ENCODE measurements at places on chromosomes 5 and 9. TPM values are rescaled to one million over a fixed set of nuclear protein-coding genes. Genes with fewer than 3 reads are reported as not detected.

DNA sequence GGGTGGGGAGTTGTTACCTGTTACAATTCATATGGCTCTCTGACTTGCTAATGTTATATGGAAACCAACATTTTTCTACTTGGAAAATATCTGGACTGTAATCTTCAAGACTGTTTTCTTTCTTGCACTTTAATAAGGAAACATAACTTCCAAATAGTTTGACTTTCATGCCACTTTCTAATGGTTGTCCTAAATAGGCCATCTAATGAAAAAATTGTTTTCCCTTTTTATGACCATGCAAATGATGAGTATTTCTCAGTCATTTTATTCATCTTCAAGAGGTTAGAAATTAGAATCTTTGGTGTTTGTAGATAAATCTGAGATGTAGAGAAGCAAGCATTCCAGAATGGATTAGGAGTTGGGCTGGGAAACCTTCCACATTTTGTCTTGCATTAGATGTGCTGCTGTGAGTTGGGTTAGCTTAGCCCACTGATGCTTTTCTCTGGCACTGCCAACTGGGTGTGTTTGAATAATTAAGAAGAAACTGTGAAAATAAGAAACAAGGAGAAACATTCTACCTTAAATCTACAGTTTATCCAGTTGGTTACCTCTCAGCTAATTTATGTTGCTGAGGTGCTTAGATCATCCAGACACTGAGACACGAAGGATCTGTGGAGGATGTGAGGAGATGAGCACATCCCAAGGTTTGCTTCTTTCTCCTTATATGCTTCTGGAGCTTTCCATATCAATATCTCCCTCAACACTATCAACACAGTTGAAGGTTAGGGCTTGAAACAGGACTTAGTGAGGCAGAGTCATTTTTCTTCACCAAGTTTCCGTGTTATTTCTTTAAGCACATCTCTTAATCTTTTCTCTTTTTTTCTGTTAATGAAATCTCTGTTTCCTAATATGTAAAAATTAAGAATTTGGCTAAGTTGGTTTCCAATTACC, 2.7 kb downstream of the RASGRF2 start:
- H3K4me3 ChIP-seq, result no peak overlapping the region
- peaks cover 68% of the 10 kb centered on the region for H3K27me3 ChIP-seq
- peak; percentile 15 for DNase-seq

DNA sequence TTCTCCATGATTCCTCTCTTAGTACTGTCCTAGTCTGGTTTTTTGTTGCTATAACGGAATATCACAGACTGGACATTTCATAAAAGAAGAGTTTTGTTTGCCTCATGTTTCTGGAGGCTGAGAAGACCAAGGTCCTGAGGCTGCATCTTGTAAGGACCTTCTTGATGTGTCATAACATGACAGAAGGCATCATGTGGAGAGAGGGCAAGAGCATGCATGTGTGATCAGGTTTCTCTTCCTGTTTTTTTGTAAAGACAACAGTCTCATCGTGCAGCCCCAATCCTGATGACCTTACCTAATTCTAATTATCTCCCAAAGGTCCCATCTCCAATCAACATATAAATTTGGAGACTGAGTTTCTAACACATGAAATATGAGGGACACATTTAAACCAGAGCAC, 108.4 kb downstream of the MSX2 start:
- no peaks in the 10 kb centered on the region for H3K4me1 ChIP-seq
- DNase-seq, result no peak
- no peak overlapping the region for H3K27ac ChIP-seq
- H3K4me3 ChIP-seq, result no peak overlapping the region
- H3K27me3 ChIP-seq, result no peaks in the 10 kb centered on the region

DNA sequence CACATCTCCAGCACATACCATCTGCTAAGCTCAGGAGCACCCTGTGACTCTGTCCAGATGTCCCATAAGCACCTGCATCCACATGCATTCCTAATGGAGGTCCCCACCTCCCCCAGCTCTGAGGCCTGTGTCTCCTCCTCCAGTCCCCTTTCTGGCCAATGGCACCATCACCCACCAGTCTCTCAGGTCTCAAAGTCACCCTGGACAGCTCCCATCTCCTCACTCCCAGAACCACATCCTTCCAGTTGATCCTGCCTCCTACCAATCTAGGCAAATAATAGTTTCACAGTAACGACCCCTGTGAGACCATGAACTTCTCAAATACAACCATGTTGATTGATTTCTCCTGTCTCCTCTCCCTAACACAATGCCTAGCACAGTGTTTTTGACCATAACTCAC, 40.1 kb downstream of the GGTA1 start:
- peaks cover 21% of the 10 kb centered on the region for H3K27me3 ChIP-seq
- H3K4me3 ChIP-seq, result no peak overlapping the region
- no peak for DNase-seq
- H3K27ac ChIP-seq, result no peak overlapping the region
- H3K36me3 ChIP-seq, result no peaks in the 10 kb centered on the region
- no peaks in the 10 kb centered on the region for H3K4me1 ChIP-seq

- H3K4me3 ChIP-seq, result no peak overlapping the region
- H3K36me3 ChIP-seq, result no peaks in the 10 kb centered on the region
- DNase-seq, result peak; percentile 55
These were observed 2.3 kb downstream of the FAM221B start for GRCh38 chr9:35826071-35826701.

- no peak for DNase-seq
- peaks cover 61% of the 10 kb centered on the region for H3K4me1 ChIP-seq
- no peaks in the 10 kb centered on the region for H3K36me3 ChIP-seq
- no peaks in the 10 kb centered on the region for H3K27me3 ChIP-seq
These were observed 21.3 kb downstream of the C5orf58 start for GRCh38 chr5:170254056-170254455.

Gene NUTM2G
- total RNA-seq, result not detected

Gene HSPA9
- 259 TPM for total RNA-seq

DNA sequence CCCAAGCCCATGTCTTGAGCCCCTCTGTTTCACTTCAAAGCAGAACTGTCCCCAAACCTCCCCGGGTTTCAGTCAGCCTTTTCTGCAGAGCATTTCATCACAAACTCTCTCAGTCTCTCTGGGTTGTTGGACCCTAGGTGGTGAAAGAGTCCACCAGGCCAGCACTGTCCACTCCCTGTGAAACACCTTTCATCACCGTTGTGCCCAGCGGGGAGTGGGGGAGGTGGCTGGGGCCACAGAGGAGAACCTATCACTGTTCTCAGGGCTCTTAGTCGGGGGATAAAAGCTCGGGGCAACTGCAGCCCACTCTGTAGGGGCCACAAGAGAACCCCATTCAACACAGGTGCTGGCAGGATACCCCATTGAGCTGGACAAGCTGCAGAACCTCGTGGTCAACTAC, 5.4 kb upstream of the RABL6 start:
- DNase-seq, result no peak
- H3K4me1 ChIP-seq, result peaks cover 20% of the 10 kb centered on the region
- no peak overlapping the region for H3K27ac ChIP-seq

GRCh38 chr9:86521322-86521721, 167.1 kb upstream of the TUT7 start:
- H3K4me1 ChIP-seq, result no peaks in the 10 kb centered on the region
- no peak overlapping the region for H3K27ac ChIP-seq
- DNase-seq, result no peak
- no peaks in the 10 kb centered on the region for H3K36me3 ChIP-seq
- H3K4me3 ChIP-seq, result no peak overlapping the region

DNA sequence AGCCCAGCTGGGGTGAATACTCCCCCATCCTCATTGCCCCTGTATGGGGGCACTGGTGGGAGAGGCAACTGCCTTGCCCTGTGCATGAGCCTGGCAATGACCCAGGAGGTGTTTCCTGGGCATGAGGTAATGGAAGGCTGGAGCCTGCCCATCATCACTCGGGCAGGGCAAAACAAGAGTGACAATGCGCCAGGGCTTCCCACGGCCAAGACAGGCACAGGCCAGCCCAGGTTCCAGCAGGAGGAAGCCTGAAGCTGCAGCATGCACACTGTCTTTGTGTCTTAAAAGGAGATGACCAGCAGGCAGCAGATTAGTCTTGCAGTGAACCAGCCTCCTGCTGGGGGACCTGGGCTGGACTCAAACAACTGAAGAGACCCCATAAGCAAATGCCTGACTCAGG, 92.2 kb upstream of the SMIM23 start:
- peaks cover 8% of the 10 kb centered on the region for H3K4me1 ChIP-seq
- DNase-seq, result peak; percentile 46
- H3K36me3 ChIP-seq, result no peaks in the 10 kb centered on the region
- H3K27me3 ChIP-seq, result no peaks in the 10 kb centered on the region
- H3K27ac ChIP-seq, result no peak overlapping the region
- H3K4me3 ChIP-seq, result no peak overlapping the region

- H3K4me1 ChIP-seq, result peaks cover 20% of the 10 kb centered on the region
- H3K36me3 ChIP-seq, result no peaks in the 10 kb centered on the region
- no peak overlapping the region for H3K27ac ChIP-seq
- no peak for DNase-seq
These were observed 51.0 kb upstream of the APC start for GRCh38 chr5:112686675-112687074.

GRCh38 chr5:147688656-147689356, 93.7 kb downstream of the JAKMIP2 start:
- H3K4me1 ChIP-seq, result peaks cover 4% of the 10 kb centered on the region
- DNase-seq, result no peak
- H3K27ac ChIP-seq, result no peak overlapping the region

Gene TCOF1
- 79.8 TPM for total RNA-seq

Gene PAPPA
- 0.65 TPM for total RNA-seq

DNA sequence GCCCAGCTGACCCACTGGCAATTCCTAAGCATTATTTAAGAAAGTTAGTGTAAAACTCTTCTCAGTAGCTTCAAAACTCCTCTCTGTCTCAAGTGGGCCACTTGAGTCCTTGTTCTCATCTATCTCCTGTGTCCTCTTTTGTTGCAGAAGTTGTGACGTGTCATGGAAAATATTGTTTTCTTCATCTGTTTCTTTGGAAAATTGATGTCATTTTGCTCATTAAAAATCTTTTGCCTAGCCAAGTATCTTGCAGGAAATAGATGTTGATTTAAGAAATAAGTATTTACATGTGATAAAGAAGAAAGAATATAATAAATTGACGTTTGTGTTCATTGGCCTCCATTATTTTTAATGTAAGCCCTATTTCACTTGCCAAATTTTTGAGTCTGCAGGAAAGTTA, 1158.4 kb upstream of the SEMA6A start:
- H3K4me1 ChIP-seq, result no peaks in the 10 kb centered on the region
- no peaks in the 10 kb centered on the region for H3K27me3 ChIP-seq
- H3K4me3 ChIP-seq, result no peak overlapping the region
- no peak overlapping the region for H3K27ac ChIP-seq
- no peak for DNase-seq

DNA sequence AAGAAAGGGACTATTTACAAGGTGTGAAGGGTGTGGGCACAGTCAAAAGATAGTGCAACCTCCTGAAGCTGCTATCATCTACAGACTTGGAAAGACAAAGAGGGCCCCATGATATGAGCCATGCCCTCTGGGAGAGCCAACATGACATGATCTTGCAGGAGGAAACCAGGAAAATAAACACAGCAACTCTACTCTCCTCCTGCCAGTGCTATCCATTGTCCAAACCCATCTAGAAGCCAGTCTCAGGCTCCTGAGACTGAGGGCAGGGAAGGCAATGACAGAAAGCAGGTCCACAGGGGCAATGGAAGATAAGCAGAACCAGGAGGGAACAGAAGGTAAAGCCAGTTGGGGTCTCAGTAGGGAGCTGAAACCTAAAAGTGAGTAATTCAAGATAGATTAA, 37.1 kb downstream of the PLPP1 start:
- H3K4me1 ChIP-seq, result peaks cover 6% of the 10 kb centered on the region
- H3K4me3 ChIP-seq, result no peak overlapping the region
- H3K27me3 ChIP-seq, result no peaks in the 10 kb centered on the region
- no peak for DNase-seq

- no peak overlapping the region for H3K4me3 ChIP-seq
- no peak for DNase-seq
- H3K36me3 ChIP-seq, result no peaks in the 10 kb centered on the region
- H3K4me1 ChIP-seq, result peaks cover 28% of the 10 kb centered on the region
- H3K27ac ChIP-seq, result no peak overlapping the region
- no peaks in the 10 kb centered on the region for H3K27me3 ChIP-seq
These were observed 26.8 kb downstream of the WWC1 start for GRCh38 chr5:168318240-168318639.

- peak; percentile 78 for DNase-seq
- H3K27ac ChIP-seq, result no peak overlapping the region
- no peak overlapping the region for H3K4me3 ChIP-seq
- H3K4me1 ChIP-seq, result no peaks in the 10 kb centered on the region
- H3K27me3 ChIP-seq, result peaks cover 69% of the 10 kb centered on the region
These were observed 40.5 kb upstream of the LIFR start for GRCh38 chr5:38596981-38597380.

Gene MLANA
- not detected for total RNA-seq

GRCh38 chr9:75803130-75803529, 87.3 kb upstream of the PCSK5 start:
- no peaks in the 10 kb centered on the region for H3K4me1 ChIP-seq
- no peaks in the 10 kb centered on the region for H3K36me3 ChIP-seq
- H3K27me3 ChIP-seq, result no peaks in the 10 kb centered on the region
- H3K4me3 ChIP-seq, result no peak overlapping the region

- no peak overlapping the region for H3K4me3 ChIP-seq
- no peaks in the 10 kb centered on the region for H3K4me1 ChIP-seq
- no peak overlapping the region for H3K27ac ChIP-seq
- H3K27me3 ChIP-seq, result peaks cover 23% of the 10 kb centered on the region
These were observed 4.8 kb downstream of the ROPN1L start for GRCh38 chr5:10446490-10446889.

Gene PCDHGC4
- total RNA-seq, result 10.4 TPM

- H3K4me1 ChIP-seq, result peaks cover 9% of the 10 kb centered on the region
- H3K27ac ChIP-seq, result no peak overlapping the region
- no peak overlapping the region for H3K4me3 ChIP-seq
- no peak for DNase-seq
These were observed 124.7 kb downstream of the TMC1 start for GRCh38 chr9:72646061-72646460.

Gene PCDHB7
- total RNA-seq, result 0.21 TPM

DNA sequence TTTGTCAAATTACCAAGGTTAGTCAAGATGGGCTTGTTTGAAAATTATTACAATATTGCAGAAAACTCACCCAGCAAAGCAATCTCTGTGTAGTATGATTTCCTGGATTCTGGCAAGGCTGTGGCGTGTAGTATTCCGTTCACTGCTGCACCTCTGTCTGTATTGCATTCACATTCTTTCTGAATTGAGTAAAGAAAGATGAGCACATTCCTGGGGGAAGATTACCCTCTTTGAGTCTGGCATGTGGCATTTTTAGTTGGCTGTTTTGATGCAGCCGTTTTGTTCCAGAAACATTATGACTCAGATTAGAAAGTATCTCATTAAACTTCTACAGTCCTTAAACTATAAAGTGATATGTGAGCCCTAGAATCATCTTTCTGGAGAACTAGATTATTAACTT, 197.7 kb downstream of the TENT4A start:
- H3K4me3 ChIP-seq, result no peak overlapping the region
- no peaks in the 10 kb centered on the region for H3K27me3 ChIP-seq
- H3K27ac ChIP-seq, result no peak overlapping the region

DNA sequence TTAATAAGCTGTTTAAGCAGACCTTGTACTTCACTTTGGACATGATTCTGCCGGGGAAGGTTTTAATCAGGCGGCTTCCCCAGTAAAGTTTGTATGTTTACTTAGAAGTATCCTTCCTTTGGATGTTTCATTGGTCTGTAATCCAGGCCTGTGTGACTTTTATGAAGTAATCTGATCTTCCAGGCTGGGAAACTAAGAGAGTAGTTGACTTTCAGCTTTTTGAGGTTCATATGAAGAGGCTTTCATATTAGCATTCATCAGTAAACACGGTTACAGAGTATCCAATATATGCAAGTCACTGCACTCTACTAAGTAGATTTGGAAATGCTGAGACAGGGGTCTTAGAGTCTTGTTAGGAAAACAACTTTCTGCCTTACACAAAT, 1.1 kb downstream of the DNAJC21 start:
- peak overlapping the region; percentile 75 for H3K4me3 ChIP-seq
- no peaks in the 10 kb centered on the region for H3K27me3 ChIP-seq
- DNase-seq, result no peak
- H3K36me3 ChIP-seq, result peaks cover 8% of the 10 kb centered on the region
- H3K4me1 ChIP-seq, result peaks cover 13% of the 10 kb centered on the region

Gene FOXI1
- not detected for total RNA-seq

Gene ARSI
- 4.2 TPM for total RNA-seq

Data from neural progenitor cell (in vitro differentiated cells).